ENCODE measurements at places on chromosomes 5 and 9.

- H3K4me1 ChIP-seq: no peaks in the 10 kb centered on the region
- no peak for DNase-seq
- H3K27me3 ChIP-seq: peaks cover 49% of the 10 kb centered on the region
- no peak overlapping the region for H3K27ac ChIP-seq
- H3K36me3 ChIP-seq: no peaks in the 10 kb centered on the region
- H3K4me3 ChIP-seq: no peak overlapping the region
Measured at GRCh38 chr9:138028596-138028995, 151.0 kb downstream of the CACNA1B start.

DNA sequence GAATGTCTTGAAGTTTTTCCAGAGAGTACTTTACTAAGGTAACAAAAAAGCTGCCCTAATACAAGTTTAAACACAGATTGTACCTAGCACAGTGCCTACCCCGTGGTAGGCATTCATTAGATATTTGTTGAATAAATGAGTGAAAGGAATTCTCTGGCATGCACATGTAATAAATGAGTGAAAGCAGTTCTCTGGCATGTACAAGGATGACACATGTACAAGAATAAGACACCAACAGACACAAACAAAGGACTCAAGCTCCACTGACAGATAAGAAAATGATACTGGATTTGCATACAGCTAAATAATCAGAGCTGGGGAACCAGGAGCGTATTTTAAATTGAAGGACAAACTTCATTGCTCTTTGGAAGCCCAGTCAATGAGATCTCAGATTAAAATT lies 535.8 kb downstream of the EFNA5 start:
- H3K36me3 ChIP-seq: no peaks in the 10 kb centered on the region
- no peaks in the 10 kb centered on the region for H3K27me3 ChIP-seq
- DNase-seq: no peak
- H3K4me1 ChIP-seq: no peaks in the 10 kb centered on the region
- no peak overlapping the region for H3K27ac ChIP-seq

- no peak overlapping the region for H3K27ac ChIP-seq
- no peak for DNase-seq
- H3K4me3 ChIP-seq: no peak overlapping the region
- H3K4me1 ChIP-seq: peaks cover 2% of the 10 kb centered on the region
- peaks cover 25% of the 10 kb centered on the region for H3K27me3 ChIP-seq
Measured at GRCh38 chr9:88996046-88996920, 5.0 kb downstream of the S1PR3 start.

GRCh38 chr9:37622462-37622861 lies 28.3 kb upstream of the FRMPD1 start:
- H3K27me3 ChIP-seq: no peaks in the 10 kb centered on the region
- no peak overlapping the region for H3K4me3 ChIP-seq
- H3K4me1 ChIP-seq: no peaks in the 10 kb centered on the region
- no peak overlapping the region for H3K27ac ChIP-seq

DNA sequence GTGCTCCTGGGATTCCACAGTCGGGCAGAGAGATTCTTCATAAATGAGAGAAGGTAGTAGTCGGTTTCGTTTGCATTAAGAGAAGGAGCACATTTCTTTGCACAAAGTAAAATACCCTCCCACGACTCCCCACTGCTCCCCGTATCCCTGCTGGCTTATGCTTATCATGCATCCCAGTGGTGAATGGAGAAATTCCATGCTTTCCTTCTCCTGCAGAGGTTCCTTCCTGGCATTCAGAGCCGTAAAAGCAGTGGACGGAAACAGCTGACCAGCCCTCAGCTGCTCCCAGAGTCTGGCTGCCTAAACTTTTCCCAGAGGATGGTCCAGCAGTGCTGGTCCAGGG lies 93.1 kb downstream of the C9orf152 start:
- H3K27ac ChIP-seq: no peak overlapping the region
- H3K36me3 ChIP-seq: no peaks in the 10 kb centered on the region
- DNase-seq: no peak
- no peak overlapping the region for H3K4me3 ChIP-seq
- no peaks in the 10 kb centered on the region for H3K4me1 ChIP-seq
- no peaks in the 10 kb centered on the region for H3K27me3 ChIP-seq

- no peaks in the 10 kb centered on the region for H3K36me3 ChIP-seq
- no peak overlapping the region for H3K4me3 ChIP-seq
- H3K27me3 ChIP-seq: peaks cover 2% of the 10 kb centered on the region
Measured at GRCh38 chr9:21677834-21678233, 124.6 kb upstream of the MTAP start.

DNA sequence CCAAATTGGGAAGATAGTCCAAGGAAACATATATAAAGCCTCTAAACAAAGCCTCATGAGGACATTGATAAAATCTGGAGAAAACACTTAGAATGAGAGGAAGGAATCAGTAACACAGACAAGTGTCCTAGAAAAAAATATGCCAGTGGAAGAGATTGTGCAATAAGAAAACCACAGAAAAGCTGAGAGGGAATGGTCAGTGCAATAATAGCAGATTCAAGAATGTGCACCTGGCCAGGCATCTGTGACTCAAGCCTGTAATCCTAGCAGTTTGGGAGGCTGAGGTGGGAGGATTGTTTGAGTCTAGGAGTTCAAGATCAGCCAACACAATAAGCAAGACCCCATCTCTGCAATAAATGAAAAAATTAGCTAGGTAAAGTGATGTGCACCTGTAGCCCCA lies 691.2 kb upstream of the CDH6 start:
- H3K36me3 ChIP-seq: no peaks in the 10 kb centered on the region
- no peaks in the 10 kb centered on the region for H3K27me3 ChIP-seq
- no peak overlapping the region for H3K4me3 ChIP-seq
- no peak overlapping the region for H3K27ac ChIP-seq
- no peak for DNase-seq

DNA sequence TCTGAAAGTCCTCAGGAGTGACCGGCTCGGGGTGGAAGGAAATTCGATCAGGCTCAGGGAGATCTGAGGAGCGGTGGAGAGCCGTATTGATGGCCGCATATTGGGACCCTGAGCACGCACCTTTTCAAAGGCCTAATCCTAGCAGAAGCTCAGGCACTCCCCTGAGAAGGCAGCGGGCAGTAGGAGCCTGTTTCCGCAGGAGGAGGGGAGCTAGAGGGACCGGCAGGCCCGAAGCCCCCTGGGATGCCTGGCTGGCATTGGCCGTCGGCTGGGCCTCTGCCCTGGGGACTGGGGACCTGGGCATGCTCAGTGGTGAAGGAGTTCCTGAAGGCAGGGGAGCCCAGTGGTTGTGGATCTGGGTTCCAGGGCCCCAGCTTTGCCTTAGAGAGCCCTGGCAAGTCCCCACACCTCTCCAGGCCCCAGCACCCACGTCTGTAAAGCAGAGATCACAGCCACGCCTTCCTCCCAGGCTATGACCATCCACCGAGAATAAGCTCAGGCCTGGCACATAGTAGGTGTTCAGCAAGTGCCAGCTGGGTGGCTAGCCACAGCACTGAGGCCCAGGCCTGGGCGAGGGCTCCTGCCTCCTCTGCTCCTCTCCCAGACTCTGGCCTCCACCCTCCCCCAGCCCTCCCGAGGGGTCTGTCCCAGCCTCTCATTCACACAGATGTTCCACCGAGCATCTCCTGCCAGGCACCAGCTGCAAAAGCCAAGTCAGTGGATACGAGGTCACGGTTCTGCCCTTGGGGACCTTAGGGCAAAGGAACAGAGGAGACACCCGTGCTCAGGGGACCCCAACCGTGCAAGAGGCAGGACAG lies 17.2 kb upstream of the QRFP start:
- no peak overlapping the region for H3K27ac ChIP-seq
- no peak for DNase-seq
- no peaks in the 10 kb centered on the region for H3K4me1 ChIP-seq
- no peaks in the 10 kb centered on the region for H3K36me3 ChIP-seq
- no peak overlapping the region for H3K4me3 ChIP-seq

GRCh38 chr5:23216345-23216744 lies 291.1 kb upstream of the PRDM9 start:
- H3K27me3 ChIP-seq: no peaks in the 10 kb centered on the region
- DNase-seq: no peak
- H3K36me3 ChIP-seq: no peaks in the 10 kb centered on the region
- no peak overlapping the region for H3K4me3 ChIP-seq
- no peaks in the 10 kb centered on the region for H3K4me1 ChIP-seq
- H3K27ac ChIP-seq: no peak overlapping the region

GRCh38 chr9:133200631-133201030 lies 8.4 kb downstream of the OBP2B start:
- no peak overlapping the region for H3K4me3 ChIP-seq
- no peak overlapping the region for H3K27ac ChIP-seq
- H3K27me3 ChIP-seq: peaks cover 8% of the 10 kb centered on the region

GRCh38 chr5:127256886-127257597 lies 33.6 kb upstream of the MEGF10 start:
- DNase-seq: no peak
- no peak overlapping the region for H3K27ac ChIP-seq
- H3K27me3 ChIP-seq: peaks cover 6% of the 10 kb centered on the region
- no peak overlapping the region for H3K4me3 ChIP-seq
- no peaks in the 10 kb centered on the region for H3K4me1 ChIP-seq
